ENCODE measurements at places on chromosomes 2 and 18. TPM values are rescaled to one million over a fixed set of nuclear protein-coding genes. Genes with fewer than 3 reads are reported as not detected.
A peak's percentile ranks its signal among the peaks of the same experiment; 100 is the strongest.

Gene UGT1A8
- total RNA-seq, result not detected

DNA sequence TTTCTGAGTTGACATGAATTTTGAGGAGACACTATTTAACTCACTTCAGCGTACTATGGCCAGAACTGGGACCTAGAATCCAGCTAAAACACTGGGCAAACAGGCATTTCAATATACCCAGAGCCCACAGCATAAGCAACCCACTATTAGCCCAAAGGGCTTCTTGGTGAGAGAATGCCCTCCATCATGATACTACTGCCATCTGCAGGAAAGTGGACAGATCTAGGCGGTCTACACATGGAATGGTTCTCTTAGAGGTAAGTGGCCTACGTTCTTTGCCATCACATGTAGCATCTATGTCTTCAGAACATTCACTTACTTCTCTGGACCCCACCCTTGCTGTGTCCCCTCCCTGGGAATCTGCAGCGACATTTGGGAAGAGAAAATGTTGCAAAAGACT, 181.3 kb upstream of the LINC00305 start:
- H3K27me3 ChIP-seq, result no peaks in the 10 kb centered on the region
- H3K27ac ChIP-seq, result no peak overlapping the region
- DNase-seq, result peak; percentile 26
- H3K4me3 ChIP-seq, result no peak overlapping the region
- H3K36me3 ChIP-seq, result no peaks in the 10 kb centered on the region
- H3K4me1 ChIP-seq, result peaks cover 23% of the 10 kb centered on the region

DNA sequence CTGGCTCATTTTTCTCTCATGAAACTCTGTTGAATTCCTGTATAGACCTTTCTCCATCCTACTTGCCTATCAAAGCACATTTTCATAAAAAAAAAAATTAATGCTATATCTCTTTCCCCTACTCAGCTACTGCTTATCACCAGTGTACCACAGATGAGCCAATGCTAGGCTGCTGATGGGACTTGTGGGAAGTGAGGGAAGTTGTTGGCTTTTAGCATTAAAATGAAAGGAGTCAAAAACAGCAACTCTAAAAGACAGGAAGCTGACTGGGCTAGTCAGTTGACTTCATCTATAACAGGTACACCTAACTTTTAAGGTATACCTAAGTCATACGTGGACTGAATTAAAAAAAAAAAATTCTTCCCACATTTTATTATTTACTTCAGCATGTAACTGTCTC, 102.1 kb downstream of the FAM117B start:
- DNase-seq, result no peak
- no peak overlapping the region for H3K4me3 ChIP-seq
- no peak overlapping the region for H3K27ac ChIP-seq
- H3K4me1 ChIP-seq, result no peaks in the 10 kb centered on the region
- no peaks in the 10 kb centered on the region for H3K27me3 ChIP-seq
- no peaks in the 10 kb centered on the region for H3K36me3 ChIP-seq

DNA sequence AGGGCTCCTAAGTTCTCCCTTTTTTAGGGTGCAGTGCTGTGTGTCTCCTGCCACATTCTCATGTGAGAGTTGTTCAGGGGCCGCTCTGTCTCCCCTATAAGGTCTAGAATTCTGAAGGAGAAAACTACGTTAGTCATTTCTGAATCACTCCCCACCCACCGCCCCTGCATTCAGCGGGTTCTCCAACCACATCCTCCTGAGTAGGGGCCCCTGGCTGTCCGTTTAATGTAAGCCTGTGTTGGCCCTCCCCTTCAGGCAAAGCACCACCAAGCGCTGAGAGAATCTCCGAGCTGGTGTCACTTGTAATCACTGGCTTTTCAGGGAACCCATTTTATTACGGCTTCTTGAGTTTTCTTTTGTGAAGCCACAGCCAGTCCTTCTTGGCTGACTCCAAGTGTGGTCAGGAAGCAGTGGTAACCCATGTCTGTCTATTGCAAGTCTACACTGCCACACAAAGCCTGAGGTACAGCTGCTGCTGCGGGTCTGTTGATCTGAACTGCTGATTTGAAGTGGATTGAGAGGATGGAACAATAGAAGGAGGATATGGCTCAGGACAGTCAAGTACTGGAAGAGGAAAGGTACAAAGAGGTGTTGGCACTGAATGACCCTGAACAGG, 16.9 kb downstream of the LCT start:
- H3K4me1 ChIP-seq, result no peaks in the 10 kb centered on the region
- DNase-seq, result no peak
- H3K27ac ChIP-seq, result no peak overlapping the region
- no peaks in the 10 kb centered on the region for H3K36me3 ChIP-seq

DNA sequence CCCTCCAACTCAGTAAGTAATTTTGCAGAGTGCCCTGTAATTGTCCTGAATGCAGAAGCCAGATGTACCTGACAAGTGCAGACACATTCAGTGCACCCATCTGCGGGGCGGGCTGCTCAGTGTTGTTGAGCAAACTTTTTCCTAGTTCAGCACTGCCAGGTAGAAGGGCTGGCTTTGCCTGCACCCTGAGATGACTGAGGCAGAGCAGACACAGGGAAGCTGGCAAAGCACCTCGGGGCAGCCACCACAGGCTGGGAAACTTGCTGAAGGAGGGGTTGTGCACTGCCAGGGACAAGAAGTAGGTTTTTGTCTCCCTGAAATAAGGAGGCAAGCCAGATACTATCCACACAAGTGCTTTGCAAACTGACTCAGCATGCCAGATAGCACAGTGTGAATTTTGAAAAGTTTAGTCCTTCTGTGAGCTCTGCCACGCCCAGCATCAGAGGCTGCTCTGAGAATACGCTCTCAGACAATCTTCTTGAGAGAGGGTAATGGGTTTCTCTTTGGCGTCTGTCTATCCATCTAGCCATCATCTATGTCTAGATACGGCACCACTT, 62.3 kb downstream of the SOWAHC start:
- H3K4me3 ChIP-seq, result no peak overlapping the region
- peaks cover 34% of the 10 kb centered on the region for H3K27me3 ChIP-seq
- no peaks in the 10 kb centered on the region for H3K36me3 ChIP-seq
- H3K4me1 ChIP-seq, result no peaks in the 10 kb centered on the region
- DNase-seq, result no peak
- H3K27ac ChIP-seq, result no peak overlapping the region

DNA sequence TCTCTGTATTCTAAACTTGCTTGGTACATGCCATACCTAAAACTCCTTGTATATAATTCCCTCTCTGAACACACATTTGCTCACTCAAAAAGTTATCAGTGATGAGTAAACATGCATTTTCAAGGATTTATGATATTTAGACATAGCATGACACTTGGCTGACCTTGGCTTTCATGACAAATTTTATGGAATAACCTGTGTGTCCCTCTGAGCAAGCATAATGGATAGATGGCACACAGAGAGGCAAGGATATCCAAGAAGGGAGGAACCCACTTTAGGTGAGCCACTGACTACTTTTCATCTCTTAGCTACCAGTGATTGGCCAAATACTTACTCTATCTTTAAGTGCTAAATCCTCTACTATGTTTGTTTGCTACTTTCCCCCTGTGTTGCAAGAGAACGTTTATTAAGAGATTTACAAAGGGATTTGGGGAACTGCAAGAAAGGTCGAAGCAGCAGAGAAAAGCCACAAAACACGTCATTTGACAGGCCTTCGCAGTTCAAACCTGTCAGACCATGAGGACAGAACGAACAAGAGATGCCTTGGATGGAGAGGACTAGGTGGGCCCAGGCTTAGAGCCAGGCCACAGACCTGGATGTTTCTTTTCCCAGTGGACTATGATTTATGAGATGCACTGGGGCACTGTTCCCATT, 379.9 kb downstream of the NBAS start:
- H3K4me1 ChIP-seq, result no peaks in the 10 kb centered on the region
- no peaks in the 10 kb centered on the region for H3K36me3 ChIP-seq
- no peak for DNase-seq
- H3K27ac ChIP-seq, result no peak overlapping the region
- no peaks in the 10 kb centered on the region for H3K27me3 ChIP-seq
- H3K4me3 ChIP-seq, result no peak overlapping the region

All from endothelial cell of umbilical vein (primary cell).